NCI-H526 treated with DMSO at 0.1 percent for 48 hours (cell line): ENCODE measurements at places on chromosomes 4 and X.

- no peak for DNase-seq
These were observed 43.8 kb downstream of the PDS5A start for GRCh38 chr4:39933671-39934590.

GRCh38 chrX:105134273-105134672 is 86.2 kb downstream of the TEX13A start:
- no peak for DNase-seq

DNA sequence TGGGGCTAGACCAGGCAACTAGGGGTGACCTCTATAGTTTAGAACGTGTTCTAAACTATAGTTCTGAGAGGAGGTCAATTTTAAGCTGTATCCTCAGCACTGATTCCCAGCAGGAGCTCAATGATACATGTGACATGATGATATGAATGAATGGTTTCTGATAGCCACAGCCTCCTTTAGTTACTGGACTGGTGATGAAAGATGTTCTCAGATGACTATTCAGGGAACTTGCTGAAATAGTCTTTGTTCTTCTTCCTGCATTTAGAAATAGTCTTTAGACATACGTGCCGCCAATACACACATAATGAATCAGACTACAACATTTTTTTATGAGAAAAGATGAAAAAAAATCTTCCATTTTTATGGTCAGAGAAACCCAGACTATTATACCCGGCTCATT is 116.3 kb upstream of the TMEM150C start:
- DNase-seq = no peak

- DNase-seq = no peak
These were observed 70.2 kb upstream of the MAOA start for GRCh38 chrX:43585922-43586321.

DNA sequence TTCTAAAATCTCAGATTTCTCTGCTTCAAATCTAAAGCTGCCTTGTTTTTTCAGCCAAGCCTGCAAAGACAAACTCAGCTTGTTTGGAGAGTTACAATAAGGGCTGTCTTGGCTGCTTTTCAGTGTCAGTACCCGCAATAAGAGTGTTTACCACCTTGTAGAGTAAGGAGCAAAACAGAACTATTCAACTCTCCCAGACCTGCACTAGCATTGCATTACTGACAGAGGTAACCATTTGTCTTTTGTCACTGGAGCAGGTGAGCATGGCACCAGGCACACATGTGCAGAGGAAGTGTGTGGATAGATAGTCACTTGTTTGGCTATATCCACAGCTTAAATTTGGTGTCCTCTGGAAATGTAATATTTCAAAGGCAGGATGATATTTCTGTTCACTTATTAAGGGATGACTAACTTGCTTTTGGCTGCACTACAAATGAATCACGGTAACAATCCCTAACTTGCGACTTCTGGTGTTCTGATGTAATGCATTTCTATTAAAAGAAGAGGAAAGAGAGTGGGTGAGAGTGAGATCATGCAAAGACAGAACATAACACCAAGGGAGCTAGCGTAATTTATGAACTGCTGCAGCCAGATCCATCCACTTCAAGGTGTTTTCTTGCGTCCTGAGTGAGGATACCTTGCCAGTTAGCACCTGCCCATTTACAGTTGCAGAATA is 38.6 kb downstream of the PTCHD1 start:
- no peak for DNase-seq

DNA sequence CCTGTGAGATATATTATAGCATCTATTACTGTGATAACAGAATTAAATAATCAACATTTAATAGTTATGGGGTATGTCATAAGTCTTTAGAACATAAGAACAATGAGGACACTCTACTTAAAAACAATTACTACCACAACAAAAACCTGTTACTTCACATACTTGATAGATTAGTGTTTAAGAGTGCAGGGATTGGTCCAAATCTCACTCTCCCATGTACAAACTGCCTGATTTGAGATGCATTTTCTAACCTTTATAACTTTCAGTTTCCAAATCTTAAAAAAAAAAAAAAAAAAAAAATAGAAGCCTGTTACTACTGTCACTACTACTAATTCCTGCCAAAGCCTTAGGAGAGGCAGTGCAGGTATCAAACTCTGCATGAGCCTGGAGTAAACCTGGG is 5.6 kb downstream of the PCDH18 start:
- no peak for DNase-seq

DNA sequence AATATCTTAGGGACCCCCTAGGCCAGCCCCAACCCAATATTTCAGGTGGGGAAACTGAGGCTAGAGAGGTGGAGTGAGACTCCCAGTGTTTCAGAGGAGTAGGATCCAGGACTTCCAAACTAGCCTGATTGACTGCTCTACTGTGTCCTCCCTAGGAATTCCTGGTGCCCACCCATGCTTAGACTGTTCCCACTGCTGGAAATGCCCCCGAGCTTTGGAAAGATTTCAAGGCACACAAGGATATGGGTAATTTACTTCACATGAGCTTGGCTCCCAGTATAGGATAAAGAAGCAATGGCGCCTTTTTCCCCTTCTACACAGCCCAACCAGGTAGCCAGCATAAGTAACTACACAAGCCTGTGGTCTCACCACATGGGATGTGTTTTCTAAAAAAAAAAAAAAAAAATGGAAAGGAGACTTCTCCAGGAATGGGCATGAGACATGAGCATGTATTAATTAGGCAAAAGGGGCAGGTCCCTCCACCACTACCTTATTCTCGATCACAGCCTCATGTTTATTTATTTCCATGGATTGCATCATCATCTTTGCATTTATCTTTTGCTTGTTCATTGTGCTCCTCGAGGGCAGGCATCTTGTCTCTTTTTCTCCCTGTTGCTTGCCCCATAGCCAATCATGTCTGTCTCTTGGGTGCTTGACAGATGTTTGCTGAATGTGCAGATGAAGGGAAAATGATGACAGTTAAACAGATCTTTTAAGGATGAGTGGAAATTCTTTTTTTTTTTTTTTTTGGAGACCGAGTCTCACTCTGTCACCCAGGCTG is 66.7 kb downstream of the DRD5 start:
- no peak for DNase-seq

- no peak for DNase-seq
These were observed 46.5 kb upstream of the ZIC3 start for GRCh38 chrX:137519459-137519858.

DNA sequence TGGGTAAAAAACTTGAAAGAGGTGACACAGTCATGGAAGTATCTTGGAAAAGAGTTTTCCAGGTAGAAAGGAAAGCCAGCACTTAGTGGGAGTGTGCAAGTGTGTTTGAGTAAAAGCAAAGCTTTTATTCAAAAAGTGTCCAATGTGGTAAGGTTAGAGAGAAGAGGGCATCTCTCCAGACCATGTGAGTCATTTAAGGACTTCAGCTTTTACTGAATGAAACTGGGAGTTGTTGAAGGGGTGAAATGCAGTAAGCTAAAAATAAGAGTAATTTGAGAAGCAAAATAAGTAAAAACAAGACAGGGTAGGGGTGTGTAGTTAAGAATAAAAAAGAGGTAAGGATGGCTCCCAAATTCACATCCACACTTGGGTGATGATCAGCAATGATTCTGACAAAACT is 238.9 kb downstream of the SLC7A11 start:
- DNase-seq = no peak

DNA sequence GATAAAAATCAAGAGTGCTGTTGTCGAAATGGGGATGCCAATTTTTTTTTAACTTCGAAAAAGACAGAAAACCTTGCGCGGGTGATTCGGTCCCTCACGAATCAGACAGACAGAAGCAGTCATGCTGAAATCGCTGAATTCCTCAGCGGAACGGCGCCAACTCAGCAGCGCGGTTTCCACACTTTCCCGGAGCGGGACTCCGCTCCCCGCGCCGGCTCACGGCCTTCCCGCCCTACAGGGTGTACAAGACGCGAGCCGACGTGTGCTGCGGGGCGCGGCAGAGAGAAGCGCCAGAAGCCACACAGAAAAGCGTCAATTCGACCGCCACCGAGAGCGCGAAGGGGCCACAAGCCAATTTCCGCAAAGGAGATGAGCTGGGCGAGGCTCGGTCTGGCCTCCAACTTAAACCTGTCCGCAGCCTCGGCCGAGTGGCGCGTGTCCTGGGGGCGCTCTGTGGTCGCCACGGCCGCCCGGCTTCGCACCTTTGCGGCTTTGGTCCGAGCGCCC is 1.3 kb downstream of the NEXMIF start:
- no peak for DNase-seq

GRCh38 chr4:1008840-1009541 is 2.4 kb upstream of the FGFRL1 start:
- DNase-seq = no peak

DNA sequence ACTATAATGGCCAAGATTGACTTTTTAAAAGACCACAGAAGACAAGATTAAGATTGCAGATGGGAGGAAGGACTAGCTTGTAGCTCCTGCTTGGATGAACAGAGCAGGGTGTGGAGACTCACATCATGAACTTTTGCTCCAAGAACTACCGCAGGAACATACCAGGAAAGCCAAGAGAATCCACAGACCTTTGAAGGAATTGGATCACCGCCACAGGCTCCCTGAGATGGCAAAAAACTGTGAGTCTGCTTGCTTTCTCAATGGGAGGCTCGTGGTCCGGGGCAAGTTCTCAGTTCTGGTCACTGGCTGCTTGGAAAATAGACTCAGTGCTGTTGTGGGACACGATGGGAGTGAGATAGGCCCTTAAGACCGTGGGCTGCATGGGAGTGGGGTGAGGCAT is 276.6 kb downstream of the CCSER1 start:
- no peak for DNase-seq

- DNase-seq = no peak
These were observed 9.8 kb upstream of the UTP3 start for GRCh38 chr4:70678383-70678999.

GRCh38 chr4:121484633-121485032 is 103.8 kb upstream of the QRFPR start:
- DNase-seq = no peak

GRCh38 chrX:120315776-120316175 is 4.5 kb upstream of the TMEM255A start:
- DNase-seq = no peak
